GM13976 (cell line): ENCODE measurements at places on chromosomes 1 and 21.

- no peak for DNase-seq
Measured at GRCh38 chr1:16199700-16200099, 12.8 kb downstream of the ARHGEF19 start.

DNA sequence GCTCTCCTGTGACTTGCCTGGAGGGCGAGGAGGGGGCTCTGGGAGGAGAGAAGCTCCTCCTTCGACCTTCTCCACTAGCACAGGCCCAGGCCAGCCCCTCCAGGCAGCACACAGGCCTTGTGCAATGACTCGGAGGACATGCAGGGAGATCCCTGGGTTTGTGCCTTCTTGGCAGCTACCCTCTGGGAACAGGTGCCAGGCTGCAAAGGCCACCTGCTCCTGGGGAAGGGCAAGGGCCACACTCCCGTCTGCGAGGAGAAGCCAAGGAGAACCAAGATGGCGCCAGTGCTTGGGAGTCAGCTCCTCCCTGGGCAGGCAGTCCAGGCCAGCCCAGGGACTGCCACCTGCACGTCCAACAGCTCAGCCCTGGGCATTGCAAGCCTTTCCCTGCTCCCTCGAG lies 15.3 kb downstream of the CASZ1 start:
- no peak for DNase-seq

DNA sequence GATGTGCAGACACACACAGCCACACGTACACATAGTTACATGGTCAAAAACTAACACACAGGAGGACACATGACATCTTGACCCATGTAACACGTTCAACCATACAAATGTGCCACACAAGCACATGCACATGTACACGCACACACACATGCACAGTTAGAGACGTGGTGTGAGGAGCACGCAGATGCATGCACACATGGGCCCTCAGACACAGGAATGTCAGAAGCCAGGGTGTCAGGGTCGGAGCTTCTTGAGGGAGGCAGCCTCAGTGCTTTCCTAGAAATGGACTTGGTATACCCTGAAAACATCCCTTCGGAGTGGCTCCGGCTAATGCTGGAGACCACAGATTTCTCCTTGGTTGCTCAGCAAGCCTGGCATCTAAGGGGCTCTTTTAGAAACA lies 114.3 kb downstream of the DMRTB1 start:
- DNase-seq, result no peak

- no peak for DNase-seq
Measured at GRCh38 chr1:215132156-215132555, 49.6 kb downstream of the KCNK2 start.

- DNase-seq, result no peak
Measured at GRCh38 chr1:184296466-184297243, 90.2 kb upstream of the C1orf21 start.
